ENCODE measurements at places on chromosomes 3 and 15.

GRCh38 chr15:99416191-99417188 is 149.3 kb upstream of the MEF2A start:
- DNase-seq: no peak

GRCh38 chr3:125461896-125462295 is 58.1 kb downstream of the SNX4 start:
- no peak for DNase-seq

GRCh38 chr3:105773291-105773690 is 95.5 kb downstream of the CBLB start:
- no peak for DNase-seq

DNA sequence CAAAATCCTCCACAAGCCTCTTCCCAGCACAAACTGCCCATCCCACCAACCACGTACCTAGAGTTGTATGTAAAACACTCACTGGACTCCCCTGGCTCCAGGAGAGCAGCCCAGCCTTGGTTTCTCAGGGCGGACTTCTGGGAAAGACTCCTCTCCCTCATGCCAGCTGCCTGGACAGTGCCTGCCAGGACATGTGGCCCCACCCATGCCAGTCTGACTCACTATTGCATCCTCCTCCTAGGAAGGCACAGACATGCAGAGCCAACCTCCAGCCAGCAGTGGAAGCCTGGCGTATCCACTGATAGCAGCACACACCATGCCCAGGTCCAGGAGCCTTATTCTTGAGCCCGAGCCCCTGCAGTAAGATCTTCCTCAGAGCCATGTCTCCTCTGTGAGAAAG is 8.6 kb downstream of the PKM start:
- no peak for DNase-seq
